ENCODE measurements at places on chromosomes 5 and 9.

DNA sequence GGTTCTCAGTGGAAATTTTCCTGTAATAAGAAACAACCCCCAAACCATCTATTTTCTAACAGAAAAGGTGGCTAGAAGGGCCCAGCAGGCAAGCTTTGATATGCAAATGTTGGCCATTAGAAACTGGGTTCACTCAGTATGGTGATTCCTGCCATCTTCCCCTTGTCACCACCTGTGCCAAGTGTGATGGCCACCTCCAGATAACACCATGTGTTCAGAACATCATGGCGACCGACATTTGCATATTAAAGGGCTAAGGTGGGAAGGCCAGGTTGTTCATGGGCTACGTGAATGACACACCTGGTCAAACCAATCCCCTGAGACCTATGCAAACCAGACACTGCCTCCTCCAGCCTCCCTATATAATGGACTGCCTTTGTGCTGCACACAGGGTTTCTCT lies 20.4 kb downstream of the FOXE1 start:
- no peak for DNase-seq

DNA sequence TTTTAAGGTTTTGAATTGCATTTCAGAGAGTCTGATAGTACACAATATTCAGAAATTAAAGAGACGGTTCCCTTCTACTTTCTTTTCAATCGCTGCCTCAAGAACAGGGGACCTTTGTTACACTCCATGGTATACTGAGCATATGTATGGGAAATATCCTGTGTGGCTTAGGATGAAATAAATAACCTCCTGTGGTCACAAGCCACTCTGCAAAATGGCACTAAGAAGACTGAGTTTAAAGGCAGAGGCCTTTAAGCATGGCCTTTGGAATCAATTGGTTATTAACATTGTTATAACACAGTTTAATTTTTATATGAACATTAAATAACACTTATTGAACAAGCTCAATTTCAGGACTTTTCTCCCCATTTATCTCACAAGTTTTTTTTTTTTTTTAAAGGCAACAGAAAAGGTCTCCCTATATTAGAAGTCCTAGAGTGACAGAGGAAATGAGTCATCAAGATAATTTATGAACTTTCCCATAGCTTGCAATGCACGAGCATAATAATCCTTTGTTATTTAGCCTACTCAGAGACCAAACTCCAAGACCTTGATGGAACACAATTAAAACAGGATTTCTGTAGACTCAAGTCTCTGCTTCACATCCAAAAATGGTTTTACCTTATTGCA lies 341.9 kb downstream of the TMEM167A start:
- DNase-seq, result no peak

- no peak for DNase-seq
These were observed 910 bp upstream of the GARNL3 start for GRCh38 chr9:127263664-127264063.

- no peak for DNase-seq
These were observed 2.0 kb downstream of the CYFIP2 start for GRCh38 chr5:157267761-157268480.

DNA sequence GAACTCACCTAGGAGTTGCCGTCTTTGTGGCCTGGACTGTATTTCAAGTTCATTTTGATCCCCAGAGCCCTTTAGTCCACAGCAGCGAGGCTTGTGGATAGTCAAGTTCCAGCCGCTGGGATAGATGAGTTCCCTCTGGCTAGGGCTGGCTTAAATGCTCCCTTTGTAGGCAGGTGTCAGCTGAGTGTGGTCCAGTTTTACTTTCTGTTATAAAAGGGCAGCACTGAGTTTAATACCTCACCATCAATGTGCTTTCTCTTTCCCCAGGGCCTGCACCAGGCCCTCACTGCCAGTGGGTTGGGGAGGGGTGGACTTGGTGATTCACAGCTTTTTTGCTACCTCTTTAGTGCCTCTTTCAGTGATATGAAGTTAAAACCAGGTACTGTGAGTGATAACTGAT lies 188.2 kb downstream of the SLCO4C1 start:
- no peak for DNase-seq

- DNase-seq, result no peak
These were observed 529 bp downstream of the CSNK1A1 start for GRCh38 chr5:149550594-149551226.

GRCh38 chr5:139577689-139578290 lies 16.7 kb downstream of the UBE2D2 start:
- no peak for DNase-seq

GRCh38 chr9:19119246-19119645 lies 8.0 kb downstream of the PLIN2 start:
- DNase-seq, result no peak

GRCh38 chr5:180201051-180201987 lies 7.7 kb downstream of the RASGEF1C start:
- no peak for DNase-seq

DNA sequence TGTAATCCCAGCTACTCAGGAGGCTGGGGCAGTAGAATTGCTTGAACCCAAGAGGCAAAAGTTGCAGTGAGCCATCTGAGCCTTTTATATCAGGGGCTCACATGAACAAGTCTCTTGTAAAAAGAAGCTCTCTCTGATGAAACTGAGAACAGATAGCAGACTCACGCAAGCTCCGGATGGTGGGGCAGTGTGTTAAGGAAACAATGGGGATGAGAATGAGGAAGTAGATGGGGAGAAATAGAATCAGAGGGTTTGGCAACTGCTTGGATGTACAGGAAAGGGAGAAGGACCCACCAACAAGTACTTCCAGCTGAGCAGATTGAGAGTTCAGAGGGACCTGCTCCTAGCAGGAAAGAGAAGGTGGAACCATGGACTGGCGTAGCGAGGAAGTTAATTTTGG lies 18.6 kb downstream of the TMEM252 start:
- DNase-seq, result no peak

DNA sequence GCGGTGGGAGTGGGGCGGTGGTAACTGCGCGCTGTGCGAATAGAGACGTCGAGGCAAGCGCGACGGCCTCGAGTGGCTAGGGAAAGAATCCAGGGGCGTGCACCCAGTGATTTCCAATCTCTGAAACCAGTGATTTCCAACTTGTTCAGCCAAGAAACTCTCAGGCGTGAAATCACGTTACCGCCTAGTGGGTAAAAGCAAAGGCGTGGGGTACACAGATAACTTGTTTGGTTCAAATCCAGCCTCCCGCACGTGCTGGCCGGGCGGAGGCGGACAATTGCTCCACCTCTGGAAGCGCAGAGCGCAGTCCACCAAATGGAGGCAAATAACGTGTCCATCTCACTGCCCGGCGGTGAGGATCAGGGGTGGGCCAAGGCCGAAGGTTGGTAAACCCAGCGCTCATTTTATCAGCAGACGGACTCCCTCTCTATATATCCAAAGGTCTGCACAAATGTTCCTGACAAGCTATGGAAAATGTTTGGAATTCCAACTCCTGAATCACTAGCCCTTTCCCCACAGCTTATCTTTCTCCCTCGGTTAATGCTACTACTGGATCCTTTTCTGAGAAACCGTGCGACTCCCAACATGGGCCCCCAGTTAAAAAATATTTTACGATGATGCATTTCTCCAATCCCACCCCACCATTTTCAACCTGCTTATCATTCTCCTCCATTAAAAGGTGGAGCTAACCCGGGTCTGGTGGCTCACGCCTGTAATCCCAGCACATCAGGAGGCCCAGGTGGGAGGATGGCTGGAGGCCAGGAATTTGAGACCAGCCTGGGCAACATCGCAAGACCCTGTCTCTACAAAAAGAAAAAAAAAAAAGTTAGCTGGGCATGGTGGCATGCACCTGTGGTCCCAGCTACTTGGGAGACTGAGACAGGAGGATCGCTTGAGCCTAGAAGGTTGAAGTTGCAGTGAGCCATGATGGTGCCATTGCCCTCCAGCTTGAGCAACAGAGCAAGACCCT lies 950 bp upstream of the FNBP1 start:
- no peak for DNase-seq

DNA sequence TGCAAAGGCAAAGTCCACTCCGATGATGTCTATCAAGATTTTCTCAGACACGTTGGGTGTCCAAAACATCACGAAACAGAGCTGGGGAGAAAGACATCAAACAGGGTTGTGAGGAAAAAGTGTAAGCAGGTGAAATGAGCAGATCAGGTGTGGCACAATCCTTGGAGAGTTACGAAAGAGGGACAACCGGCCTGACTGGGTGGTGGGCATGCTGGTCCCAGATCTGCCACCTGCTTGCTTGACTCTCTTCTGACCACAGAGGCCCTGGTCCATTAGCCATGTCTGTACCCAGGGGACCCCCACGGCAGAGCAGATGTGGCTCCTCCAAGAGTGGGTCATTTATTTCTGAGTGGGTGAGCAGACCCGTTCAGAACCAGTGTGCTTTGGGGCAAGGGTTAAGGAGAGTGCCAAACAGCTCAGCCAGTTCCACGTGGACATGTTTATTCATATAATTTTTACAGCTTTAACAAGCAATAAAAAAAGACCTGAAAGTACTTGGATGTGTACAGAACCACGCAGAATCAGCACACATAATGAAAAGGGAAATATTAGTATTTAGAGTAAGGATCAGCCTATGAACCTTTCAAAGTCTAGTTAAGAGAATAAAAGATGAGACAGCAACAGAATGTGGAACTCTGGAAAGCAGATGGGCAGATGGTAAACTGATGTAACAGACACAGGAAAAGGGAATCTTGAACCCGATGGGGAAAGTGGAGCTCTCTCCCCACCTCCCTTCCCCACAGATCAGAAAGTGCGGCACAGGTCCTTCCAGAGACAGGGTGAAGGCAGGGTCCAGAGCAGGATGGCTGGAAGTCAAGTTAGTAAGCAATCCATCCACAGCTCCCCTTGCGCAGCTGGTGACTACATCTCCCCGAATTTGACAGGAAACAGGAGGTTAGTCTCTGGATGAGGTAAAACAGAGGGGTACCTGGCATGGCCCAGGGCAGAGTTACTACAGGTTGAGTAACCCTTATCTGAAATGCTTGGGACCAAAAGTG lies 52.5 kb downstream of the OTULIN start:
- DNase-seq, result no peak

- no peak for DNase-seq
These were observed 64.3 kb upstream of the CAMK4 start for GRCh38 chr5:111159845-111160244.

DNA sequence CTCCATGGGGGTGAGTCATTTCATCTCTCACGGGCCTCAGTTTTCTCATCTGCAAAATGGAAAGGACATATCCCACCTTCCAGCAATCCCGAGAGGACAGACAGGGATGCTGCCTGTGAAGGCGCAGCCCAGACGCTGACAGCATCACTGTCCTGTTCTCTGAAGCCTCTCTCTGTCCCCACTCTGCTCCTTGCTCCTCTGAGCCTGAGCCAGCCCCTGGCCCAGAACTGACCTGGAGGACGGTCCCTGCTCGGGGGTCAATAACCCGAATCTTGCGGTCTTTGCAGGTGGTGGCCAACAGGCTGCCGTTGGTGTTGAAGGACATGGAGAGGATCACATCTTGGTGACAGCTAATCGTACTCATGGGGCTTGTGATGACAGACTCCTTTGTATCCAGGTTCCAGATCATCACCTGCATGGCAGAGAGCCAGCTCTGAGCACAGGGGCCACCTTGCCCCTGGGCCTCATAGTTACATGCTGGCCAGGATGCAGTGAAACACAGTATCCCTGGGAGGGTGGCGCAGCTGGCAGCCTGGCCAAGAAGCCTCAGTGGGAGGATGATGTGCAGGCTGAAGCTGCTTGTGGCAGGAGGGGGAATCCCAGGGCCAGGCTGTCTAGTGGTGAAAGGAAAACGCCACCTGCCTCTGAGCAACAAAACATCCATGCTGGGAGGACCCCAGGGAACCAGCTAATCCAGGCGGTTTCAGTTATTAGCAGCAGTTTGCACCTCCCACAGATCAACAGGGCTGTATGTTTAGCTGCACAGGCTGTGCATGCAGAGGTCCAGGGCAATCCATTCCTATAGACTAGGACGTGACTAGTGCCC lies 14.0 kb upstream of the TRIM14 start:
- no peak for DNase-seq

GRCh38 chr5:10625700-10626472 lies 62.0 kb downstream of the ANKRD33B start:
- DNase-seq, result no peak

GRCh38 chr9:33007755-33008154 lies 6.3 kb upstream of the APTX start:
- DNase-seq, result no peak

DNA sequence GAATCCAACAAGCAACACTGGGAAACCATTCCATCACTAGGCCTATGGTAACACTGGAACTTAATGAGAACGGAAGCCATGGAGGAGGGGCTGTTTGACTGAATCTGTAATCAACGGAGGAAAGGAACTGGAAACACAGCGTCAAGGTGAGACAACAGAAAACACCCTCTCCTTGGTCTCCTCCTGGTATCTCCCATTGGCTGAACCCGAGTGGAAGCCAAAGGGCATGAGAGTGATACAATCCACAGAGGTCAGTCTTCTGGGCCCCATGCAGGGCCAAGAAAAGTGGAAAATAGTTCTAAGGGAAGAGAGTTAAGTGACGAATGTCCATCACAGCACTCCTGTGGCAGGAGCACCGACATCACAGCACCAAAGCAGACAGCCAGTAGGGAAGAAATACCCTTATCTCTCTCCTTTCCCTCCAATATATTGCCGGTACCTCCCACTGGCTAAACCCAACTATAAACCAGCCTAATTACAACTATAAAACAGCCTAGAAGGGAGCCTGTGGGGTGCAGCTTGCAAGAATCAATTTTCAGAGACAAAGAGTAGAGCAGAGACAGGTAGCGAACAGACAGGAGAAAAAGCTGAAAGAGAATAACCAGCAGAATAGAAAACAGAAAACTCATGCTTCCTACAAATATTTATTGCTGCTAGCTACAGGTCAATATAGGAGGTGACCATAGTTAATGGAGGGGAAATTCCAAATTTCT lies 107.4 kb upstream of the IFNE start:
- DNase-seq, result no peak

- DNase-seq, result no peak
These were observed 24.4 kb downstream of the IQGAP2 start for GRCh38 chr5:76427206-76428140.

- DNase-seq, result no peak
These were observed 22.8 kb upstream of the RGMB start for GRCh38 chr5:98750693-98751092.

DNA sequence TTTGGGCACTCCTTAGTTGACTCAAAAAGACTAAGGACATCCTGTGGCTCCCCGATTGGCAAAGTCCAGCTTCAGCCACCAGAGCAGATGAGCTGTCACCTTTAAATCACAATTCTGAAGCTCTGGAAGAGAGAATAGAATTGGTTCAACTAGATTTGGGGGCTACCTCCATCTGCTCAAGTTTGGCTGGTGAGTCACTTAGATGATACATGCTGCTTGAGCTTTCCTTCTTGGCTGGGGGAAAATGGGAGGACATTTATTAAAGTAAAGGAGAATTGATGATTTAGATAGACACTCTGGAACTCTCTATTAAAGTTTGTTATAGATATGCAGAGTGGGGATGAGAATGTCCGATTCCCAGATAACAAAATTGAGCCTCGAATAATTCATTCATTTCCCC lies 30.0 kb upstream of the GRIA1 start:
- no peak for DNase-seq

GRCh38 chr5:60377826-60378225 lies 322.1 kb downstream of the DEPDC1B start:
- no peak for DNase-seq

GRCh38 chr5:171908638-171909037 lies 97.8 kb downstream of the FBXW11 start:
- no peak for DNase-seq

- DNase-seq, result no peak
These were observed 125.7 kb downstream of the FBN2 start for GRCh38 chr5:128412145-128412930.
